ENCODE measurements at places on chromosomes 5 and 9.
A peak's percentile ranks its signal among the peaks of the same experiment; 100 is the strongest.

DNA sequence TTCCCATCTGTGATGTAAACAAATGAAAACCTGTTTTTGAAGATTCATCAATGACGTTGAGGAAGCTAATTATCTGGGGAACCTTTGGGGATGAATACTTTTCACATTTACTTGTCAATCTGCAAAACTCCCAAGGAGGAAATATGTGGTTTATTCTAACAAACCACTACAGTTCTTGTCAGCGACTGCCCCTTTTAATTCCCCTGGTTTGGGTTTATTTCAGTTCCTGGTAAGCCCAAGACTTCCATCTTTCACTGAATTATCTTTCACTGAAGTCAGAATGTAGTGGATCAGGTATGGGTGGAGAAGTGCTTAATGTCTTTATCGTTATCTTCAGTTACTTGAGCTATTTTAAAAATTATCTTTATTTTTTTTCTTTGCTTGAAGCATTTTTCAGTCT lies 40.2 kb downstream of the TLR4 start:
- no peak for DNase-seq

- DNase-seq = no peak
These were observed 247.8 kb downstream of the PBX3 start for GRCh38 chr9:125995006-125995405.

- peak; percentile 19 for DNase-seq
These were observed at the start of gene SEMA6A for GRCh38 chr5:116574367-116575325. Gene SEMA6A (minus strand): TSS chr5:116574823. CDS start chr5:116504944, 69,879 bp downstream.

DNA sequence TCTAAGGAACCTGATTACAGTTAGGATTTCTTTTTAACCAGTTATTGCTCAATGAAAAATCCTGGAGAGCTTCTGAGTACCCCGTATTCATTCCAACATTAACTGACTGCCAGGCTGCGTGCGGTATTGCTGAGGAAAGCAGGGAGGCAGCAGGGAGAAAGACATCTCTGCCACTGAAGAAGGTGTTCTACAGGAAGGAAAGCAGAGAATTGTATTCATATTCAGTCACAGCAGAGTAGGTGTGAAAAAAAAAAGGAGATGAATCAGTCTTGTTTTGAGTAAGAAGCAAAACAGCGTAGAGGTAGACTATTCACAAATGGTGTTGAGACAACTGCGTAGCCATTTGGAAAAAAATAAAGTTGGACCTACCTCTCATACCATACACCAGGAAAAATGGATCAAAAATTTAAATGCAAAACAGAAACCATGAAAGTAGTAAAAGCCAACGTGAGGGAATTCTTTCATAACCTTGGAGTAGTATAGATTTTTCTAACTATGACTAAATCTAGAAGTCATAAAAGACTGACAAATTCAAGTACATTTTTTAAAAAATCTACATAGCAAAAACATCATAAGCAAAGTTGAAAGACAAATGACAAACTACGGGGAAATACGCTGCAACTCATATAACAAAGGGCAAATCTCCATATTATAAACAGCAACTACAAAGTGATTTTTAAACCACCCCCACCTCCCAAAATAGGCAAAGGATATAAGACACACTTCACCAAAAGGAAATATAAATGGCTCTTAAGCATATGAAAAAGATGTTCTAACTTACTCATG lies 9.9 kb upstream of the NR4A3 start:
- no peak for DNase-seq

- no peak for DNase-seq
These were observed 93.8 kb downstream of the ZNF354C start for GRCh38 chr5:179153921-179154345.

DNA sequence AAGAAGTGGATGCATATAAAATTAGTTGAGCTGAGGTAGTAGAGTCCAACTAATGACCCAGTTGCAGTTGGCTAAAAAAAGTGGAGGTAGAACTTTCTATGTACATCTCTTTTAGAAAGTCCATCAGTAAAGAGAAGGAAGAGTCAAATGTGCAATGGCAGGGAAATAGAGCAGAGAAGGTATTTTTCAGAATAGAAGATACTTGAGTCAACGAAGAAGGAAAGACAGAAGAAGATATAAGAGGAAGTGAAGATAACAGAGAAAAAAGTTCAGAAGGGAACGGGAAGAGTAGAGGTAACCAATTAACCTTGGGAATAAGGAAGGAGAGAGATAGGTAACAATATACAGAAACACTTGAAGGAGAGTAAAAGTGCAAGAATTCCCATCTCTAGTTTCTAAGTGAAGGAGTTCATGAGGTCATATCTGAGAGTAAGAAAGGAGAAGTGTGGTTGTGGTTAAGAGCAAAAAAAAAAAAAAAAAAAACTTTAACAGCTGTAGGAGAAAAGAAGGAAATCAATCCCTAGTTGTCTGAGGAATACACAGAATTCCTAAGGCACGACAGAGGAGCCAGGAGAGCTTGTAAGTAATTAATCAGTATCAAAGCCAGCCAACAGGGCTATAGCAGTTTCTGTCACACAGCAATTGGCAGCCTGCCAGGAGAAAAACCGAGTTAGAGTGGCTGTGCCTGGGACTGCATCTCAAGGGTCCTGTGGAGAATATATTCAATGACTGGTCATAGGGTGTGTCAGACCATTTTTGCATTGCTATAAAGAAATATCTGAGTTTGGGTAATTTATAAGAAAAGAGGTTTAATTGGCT lies 61.0 kb downstream of the ARL15 start:
- DNase-seq = no peak

DNA sequence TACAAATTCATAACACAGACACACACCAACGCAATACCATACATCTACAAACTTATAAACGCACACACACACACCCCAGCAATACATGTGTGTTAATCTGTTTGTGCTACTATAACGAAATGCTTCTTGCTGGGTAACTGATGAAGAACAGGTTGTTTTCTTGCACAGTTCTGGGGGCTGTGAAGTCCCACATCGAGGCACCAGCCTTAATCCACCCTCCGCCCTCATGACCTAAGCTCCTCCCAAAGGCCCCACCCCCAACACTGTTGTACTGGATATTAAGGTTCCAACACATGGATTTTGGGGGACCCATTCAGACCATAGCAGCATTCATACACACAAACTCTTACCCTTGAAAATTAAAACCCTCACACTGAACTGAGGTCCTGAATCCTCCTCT lies 38.8 kb upstream of the LPCAT1 start:
- no peak for DNase-seq

DNA sequence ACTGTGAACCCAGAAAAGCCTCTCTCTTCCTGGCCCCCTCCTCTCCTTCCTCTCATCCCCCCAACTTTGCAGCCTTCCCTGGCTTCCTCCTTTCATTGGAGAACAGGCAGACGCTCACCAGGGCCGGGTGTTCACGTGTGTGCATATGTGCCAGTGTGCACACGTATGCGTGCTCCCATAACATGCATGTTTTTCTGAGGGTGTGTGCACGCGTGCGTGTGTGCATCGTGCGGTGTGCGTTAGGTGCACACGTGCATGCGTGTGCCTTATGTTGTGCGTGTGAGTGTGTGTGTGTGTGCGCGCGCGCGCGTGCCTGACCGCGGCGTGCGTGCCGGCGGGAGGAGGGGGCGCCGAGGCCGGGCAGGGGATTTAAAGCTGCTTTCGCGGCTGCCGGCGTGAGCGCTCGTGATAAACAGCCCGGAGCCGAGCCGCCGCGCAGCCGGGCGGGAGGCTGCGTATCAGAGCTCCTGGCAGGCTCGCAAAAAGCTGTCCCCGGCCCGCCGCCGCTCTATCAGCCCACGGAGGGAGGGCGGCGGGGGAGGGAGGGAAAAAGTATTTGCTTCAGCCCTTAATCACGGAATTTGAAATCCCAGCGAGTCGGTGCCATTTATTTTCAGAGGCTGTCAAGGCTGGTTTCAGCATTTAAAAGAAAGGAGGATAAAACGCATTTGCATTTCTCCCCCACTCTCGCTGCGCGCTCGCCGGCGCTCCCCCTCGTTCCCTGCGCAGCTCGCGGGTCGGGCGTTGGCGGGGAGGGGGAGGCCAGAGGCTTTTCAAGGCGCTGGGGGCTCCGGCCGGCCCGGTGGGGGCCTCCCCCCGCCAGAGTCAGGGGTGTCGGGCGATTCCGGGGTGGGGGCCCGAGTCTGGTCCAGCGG lies 183.9 kb downstream of the C9orf50 start:
- no peak for DNase-seq

DNA sequence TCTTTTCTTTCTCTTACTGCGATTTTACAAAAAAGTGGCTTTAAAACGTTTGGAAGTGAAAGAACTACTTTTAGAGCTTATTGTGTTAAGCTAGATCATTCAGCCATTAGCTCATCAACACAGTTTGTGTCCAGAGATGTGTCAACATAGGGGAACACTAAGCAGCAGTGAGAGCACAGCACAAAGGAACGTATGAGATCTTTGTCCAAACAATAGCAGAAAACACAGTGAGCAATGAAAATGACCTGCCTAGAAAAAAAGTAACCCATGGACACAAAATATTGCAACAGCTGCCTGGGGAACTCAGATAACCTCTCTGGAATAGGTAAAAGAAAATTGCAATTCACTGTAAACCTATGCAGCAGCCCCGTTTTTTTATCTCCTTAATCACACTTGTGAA lies 372.5 kb downstream of the ARHGEF28 start:
- no peak for DNase-seq

- DNase-seq = no peak
These were observed 359.0 kb downstream of the OSTF1 start for GRCh38 chr9:75447281-75447680.

DNA sequence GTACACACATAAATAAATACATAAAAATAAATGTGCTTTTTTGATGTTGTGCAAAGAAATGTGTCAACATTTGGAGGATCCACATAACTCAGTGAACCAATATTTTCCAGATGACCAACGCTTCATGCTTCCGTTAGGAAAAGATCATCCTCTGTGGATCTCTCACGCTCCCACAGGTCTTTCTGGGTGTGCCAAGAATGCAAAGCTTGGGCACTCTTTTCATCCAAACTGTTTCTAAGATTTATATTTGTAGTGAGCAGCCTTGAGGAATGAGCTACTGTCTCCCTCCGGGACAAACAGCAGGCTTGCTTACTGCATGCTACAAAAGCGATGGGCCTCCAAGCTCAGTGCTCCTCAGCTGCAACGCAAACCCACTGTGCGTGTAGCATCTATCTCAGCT lies 46.2 kb upstream of the RUFY1 start:
- no peak for DNase-seq

GRCh38 chr5:65151614-65152013 lies 330.1 kb downstream of the ADAMTS6 start:
- DNase-seq = no peak

- DNase-seq = no peak
These were observed 4.8 kb downstream of the CWC27 start for GRCh38 chr5:64773533-64773932.

- no peak for DNase-seq
These were observed 21.0 kb downstream of the RMI1 start for GRCh38 chr9:84001621-84002020.

- DNase-seq = no peak
These were observed 211.5 kb upstream of the TARS1 start for GRCh38 chr5:33229216-33229615.

- DNase-seq = no peak
These were observed 198.7 kb downstream of the CHSY3 start for GRCh38 chr5:130102960-130103359.

DNA sequence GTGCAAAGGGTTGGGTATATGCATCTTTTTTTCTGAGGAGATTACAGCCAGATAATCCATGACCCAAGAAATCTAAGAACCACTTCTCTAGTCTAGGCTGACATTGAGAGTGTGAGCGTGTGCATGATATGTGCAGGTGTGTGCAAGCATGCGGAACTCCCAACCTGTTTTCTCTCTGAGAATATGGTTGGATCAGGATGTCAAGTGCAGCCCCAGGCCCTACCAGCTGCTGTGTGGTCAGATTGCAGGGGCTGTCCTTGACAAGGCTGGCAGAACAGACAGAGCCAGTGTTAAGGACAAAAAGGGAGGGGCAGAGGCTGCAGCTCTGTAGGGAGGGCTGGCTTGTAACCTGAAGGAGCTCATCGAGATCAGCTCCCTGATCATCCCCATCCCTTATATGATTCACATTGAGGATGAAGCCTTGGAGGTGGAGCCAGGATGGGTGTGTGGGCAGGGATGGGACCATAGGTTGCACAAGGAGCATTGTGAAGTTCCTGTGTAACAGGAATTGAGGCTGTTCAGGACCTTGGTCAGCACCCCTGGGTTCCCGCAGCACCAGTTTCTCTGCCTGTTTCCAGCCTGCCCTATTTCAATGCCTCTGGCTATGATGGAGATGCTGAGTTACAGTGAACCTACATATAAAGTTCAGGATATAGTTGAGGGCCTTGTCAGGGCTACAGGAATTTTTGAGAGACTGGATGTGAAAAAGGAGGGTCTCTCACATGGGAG lies 52.6 kb upstream of the ARAP3 start:
- no peak for DNase-seq

- no peak for DNase-seq
These were observed 505.3 kb upstream of the DAP start for GRCh38 chr5:11266331-11266730.

DNA sequence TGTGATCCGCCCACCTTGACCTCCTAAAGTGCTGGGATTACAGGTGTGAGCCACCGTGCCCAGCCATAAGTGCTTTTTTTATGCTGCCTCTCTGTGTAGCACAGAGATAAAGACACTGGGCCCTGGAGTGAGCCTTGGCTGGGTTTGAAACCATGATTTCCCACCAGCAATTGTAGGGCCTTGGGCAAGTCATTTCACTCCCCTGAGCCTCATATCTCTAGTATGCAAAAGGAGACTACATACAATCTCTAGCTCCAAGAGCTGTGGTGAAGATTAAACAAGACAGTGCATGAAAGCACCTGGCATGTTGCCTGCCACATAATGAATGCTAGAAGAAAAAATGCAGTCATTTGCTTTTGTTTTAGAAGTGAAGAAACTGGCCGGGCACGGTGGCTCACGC lies 3.9 kb downstream of the FABP6 start:
- DNase-seq = no peak

Measured in stimulated activated CD4-positive, alpha-beta T cell treated with anti-CD3 and anti-CD28 coated beads, Interleukin-12 subunit alpha, Interleukin-12 subunit beta, amount 100 ng/mL, for 24 hours (primary cell).